ENCODE measurements at places on chromosomes 11 and 22. TPM values are rescaled to one million over a fixed set of nuclear protein-coding genes. Genes with fewer than 3 reads are reported as not detected.
A peak's percentile ranks its signal among the peaks of the same experiment; 100 is the strongest.

- DNase-seq: no peak
Observed at GRCh38 chr11:17719028-17719937, at the start of gene MYOD1. TSS of gene MYOD1 (plus strand) at chr11:17719571. CDS start at chr11:17719783, 212 bp downstream.

- no peak for DNase-seq
Observed at GRCh38 chr11:12319988-12320387, 57.4 kb upstream of the PARVA start.

- peak; percentile 90 for DNase-seq
Observed at GRCh38 chr22:23767673-23768548, at the start of gene CHCHD10. TSS of gene CHCHD10 (minus strand) at chr22:23767972. CDS start at chr22:23767874, 98 bp downstream.

GRCh38 chr11:45648931-45649330, 16.5 kb downstream of the CHST1 start:
- DNase-seq: no peak

- peak; percentile 62 for DNase-seq
Observed at GRCh38 chr11:123301696-123302400, 106.8 kb upstream of the CLMP start.

- DNase-seq: no peak
Observed at GRCh38 chr22:36405671-36406538, 18.1 kb upstream of the MYH9 start.

DNA sequence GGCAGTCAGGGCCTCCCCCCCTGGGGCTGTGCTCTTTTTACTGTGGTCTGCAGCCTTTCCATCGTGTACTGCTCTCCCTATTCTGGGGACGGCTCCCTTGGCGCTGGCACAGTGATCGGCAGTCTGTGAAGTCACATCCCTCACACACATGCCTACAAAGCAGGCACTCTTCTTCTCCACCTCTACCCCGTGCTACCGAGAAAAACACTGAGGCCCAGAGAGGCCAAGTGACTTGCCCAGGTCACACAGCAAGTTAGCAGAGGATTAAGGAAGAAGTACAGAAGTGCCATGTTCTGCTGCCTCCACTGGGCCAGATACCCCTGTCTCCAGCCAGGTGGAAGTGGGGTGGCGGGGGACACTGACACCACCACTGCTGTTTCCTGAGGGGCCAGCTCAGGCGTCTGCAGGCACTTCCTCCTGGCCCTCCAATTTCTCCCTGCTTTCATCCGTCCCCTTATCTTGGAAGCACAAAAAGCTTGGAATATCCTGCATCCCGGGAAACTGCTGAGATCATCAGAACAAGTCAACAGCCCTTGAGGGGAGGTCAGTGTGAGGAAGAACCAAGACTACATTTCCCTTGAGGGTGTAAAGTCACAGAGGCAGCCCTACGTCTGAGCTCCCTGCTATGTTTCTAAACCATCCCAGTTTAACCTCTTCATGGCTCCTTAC, 30.2 kb upstream of the KLHL35 start:
- DNase-seq: no peak

- DNase-seq: no peak
Observed at GRCh38 chr11:119488256-119488995, 65.5 kb upstream of the THY1 start.

- no peak for DNase-seq
Observed at GRCh38 chr11:47148903-47149531, 27.7 kb downstream of the ARFGAP2 start.

DNA sequence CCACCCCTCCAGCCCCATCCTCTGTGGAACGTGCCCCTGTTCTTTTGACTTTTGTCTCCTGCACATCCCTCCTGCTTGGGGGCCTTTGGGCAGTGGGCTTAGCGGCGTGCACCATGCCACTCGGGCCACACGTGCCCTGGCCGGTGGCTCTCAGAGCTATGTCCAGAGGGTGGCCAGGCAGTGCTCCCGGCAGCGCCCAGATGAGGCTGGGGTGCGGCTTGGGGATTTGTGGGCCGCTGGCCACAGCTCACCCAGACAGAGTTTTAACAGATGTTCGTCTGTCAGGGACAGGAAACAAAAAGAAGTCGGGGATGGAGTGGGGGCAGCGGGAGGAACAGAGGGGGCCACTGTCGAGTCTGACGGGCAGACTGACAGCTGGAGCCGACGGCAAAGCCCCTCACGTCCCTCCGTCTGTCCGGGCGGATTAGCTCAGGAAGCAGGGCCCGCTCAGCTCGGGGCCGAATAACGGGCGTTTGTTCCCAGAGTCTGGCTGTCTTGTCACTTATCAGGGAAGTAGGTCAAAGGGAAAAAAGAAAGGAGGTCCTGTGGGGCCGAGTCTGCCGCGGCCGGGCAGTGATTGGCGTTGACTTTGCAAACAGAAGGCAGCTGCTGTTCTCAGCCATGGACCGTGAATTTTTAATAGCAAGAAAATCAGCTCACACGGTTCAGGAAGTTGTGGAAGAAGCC, 61.6 kb downstream of the LRP5 start:
- no peak for DNase-seq

- DNase-seq: no peak
Observed at GRCh38 chr22:43847376-43848289, 14.7 kb downstream of the SULT4A1 start.

DNA sequence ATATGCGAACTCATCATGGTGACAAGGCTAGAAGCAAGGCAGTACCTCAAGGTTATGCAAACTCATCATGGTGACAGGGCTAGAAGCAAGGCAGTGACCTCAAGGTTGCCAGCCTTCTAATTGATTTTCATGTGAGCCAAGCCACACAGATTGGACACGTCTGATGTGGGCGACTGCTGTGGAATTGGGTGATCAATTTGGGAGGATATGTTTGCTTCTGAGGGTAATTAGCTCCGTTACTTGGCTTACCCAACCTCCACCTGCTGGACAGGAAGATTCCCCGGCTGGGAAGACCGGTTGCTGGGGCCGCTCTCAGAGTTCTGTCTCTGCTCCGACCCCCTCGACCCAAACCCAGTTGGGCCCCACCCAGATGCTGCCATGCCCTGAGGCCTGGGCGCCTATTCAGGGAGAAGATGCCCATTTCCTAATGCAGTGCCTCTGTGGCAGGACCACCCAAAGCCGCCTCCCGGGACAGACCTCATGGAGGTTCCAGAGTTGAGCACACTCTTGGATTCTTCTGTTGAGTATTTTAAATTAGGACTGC, 69.9 kb upstream of the SHANK2 start:
- DNase-seq: no peak

DNA sequence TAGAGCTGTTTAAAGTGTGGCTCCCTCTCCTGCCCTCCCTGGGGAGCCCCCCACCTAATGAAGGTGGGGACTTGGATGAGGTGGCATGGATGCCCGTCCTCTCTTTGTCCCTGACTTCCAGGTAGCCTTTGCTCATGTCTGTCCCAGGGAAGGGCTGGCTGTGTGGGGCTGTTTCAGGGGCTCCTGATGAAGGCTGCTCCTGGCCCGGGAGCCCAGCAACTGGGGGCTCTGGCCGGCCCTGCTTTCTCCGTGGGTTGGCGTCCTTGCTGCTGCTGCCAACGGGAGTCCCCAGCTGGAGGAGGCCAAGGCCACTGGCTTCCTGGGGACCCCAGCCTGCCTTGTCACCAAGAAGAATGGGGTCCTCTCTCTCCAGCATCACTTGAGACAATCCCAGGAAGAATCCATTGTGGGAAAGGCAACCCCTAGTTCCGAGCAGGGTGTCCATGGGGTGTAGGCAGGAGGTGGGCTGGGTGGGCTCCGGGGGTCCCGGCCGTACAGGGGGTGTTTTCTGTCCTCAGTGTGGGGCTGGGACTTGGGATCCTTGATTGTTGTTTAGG, 13.2 kb downstream of the GRAMD4 start:
- DNase-seq: no peak

DNA sequence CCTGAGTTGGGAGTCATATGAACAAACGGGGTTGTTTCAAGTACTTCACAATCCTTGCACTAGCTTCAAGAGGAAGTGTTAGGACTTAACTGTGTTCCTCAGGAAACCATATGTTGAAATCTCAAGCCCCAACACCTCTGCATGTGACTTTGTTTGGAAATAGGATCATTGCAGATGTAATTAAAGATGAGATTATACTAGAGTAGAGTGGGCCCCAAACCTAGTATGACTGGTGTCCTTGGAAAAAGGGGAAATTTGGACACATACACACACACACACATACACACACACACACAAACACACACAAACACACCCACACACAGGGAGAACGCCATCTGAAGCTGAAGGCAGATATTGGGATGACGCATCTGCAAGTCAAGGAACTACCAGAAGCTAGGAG, 6.4 kb upstream of the CEP295 start:
- DNase-seq: no peak

- DNase-seq: no peak
Observed at GRCh38 chr11:18282626-18283025, 16.6 kb downstream of the SAA1 start.

DNA sequence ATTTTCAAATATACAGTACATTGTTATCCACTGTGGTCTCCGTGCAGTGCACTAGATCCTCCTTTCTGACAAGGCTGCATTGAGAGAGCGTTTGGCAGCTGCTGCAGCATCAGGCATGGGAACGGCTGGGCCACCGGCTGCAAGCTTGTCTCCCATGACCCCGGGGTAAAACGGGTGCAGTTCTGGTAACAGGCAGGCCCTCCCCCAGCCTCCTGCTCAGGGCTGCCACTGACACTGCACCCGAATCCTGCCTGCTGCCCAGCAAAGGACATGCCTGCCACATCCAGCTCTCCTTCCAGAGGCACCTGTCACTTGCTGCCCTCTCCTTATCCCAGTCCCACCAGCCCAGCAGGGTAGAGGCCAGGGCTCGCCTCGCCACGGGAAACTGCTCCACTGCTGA, 124.5 kb upstream of the TMEM45B start:
- no peak for DNase-seq

GRCh38 chr11:118656563-118657165, 22.8 kb downstream of the TREH start:
- DNase-seq: no peak

DNA sequence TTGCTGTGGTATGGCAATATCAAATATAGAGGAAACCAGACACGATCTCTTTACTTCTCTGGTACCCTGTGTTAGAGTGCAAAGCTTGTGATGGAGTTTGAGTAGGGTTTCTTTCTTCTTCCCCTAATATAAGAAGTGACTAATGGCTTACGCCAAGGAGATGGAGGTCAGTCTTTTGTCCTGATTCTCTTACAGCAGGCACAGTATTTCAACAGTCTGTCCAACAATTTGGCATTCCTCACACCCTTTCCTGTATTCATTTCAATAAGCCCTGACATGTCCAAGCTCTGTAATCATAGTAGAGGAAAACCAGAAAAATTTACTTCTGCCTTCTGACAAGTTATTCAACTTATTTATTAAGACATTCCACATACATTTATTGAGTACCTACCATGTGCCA, 546.2 kb downstream of the TMEM135 start:
- DNase-seq: no peak

- no peak for DNase-seq
Observed at GRCh38 chr22:33569559-33569958, 350.7 kb downstream of the LARGE1 start.

DNA sequence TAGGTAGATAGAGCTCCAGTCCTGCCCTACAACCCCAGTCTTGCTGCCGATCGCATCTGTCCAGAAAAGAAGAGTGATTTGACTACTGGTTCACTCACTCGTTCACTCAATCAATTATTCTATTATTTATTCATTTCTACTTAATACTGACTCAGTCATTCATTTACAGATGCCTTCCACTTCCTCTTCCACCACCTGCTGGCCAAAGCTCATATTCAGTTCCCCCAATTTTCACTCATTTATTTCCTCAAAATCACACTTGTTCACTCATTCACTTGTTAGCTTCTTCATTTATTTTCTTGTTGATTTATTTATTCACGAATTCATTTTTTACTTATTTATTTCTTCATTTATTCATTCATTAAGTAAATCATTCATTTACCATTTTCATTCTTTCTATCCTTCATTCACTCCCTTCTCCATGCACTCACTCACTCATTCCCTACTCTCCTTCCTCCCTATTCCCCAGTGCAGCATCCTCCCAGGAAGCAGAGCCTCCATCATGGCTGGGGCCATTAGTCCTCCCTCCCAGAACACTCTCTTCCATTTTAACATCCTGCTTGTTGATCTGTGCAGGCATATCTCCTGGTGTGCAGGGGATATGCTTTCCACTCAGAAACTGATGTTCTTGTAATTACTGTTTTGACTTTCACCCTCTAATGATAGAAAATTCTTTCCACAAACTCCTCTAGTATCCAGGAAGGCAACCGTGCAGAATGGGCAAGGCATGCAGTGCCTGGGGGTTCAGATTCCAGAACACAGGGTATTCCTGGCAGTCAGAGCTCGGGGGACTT, 281.0 kb downstream of the TENM4 start:
- DNase-seq: no peak

DNA sequence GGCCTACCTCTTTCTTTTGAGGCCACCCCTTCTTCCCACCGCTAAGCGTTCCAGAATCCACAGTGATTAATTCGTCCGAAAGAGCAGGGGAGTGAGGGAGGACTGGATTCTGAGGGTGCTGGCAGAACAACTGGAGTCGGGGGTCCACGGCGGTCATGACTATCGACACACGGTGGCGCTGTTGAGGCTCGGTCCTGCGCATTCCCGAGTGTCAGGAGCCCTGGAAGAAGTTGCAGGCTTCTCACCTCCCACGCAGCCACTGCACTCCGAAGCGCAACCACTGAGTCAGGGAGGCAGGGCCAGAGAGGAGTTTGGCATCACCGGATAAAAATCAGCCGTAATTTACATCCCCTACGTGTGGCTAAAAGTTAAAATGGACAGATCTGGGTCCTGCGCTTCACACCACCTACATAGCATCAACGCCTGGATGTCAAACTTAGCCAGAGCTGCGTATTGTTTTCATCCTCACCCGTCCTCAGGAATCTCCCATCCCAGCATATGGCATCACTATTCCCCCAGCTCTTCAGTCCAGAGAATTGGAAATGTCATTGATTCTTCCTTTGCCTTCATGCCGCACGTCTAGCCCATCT, 10.7 kb upstream of the CTSF start:
- DNase-seq: peak; percentile 43

- no peak for DNase-seq
Observed at GRCh38 chr11:15985860-15986139, 370.5 kb downstream of the SOX6 start.

GRCh38 chr11:83571302-83571701, 285.1 kb upstream of the CCDC90B start:
- DNase-seq: no peak

DNA sequence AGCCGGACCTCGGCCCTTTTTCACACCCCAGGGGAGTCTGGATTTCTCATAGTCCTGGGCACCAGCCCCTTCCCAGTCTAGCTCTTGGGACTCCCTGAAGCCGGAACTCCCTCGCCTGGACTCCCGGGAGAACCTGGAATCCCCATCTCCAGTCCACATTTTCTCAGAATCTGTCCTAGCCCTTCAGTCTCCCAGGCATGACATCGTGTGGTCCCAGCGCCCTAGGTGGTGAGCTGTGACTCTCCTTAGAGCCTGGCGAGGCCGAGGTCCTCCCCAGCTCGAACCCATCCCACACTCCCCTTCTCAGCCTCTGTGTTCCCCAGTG, 673 bp upstream of the DUSP18 start:
- DNase-seq: no peak

The RIMBP3C gene
- polyA plus RNA-seq: 0.04 TPM

The NLRP14 gene
- polyA plus RNA-seq: 0.82 TPM

The SCGB1D2 gene
- polyA plus RNA-seq: 0.13 TPM

The SYCE3 gene
- not detected for polyA plus RNA-seq

The FDX1 gene
- polyA plus RNA-seq: 32.4 TPM

The KREMEN1 gene
- 26.3 TPM for polyA plus RNA-seq

The CABP7 gene
- 5.2 TPM for polyA plus RNA-seq

The TXN2 gene
- 85.9 TPM for polyA plus RNA-seq

The MS4A4A gene
- 11.9 TPM for polyA plus RNA-seq

The DNAJB7 gene
- 2.5 TPM for polyA plus RNA-seq

The WBP2NL gene
- polyA plus RNA-seq: 1.5 TPM

The TRPM5 gene
- polyA plus RNA-seq: 0.87 TPM

The NAA40 gene
- polyA plus RNA-seq: 22.0 TPM

The OVOL1 gene
- polyA plus RNA-seq: 32.6 TPM
